ENCODE measurements at places on chromosomes 6 and 20.

DNA sequence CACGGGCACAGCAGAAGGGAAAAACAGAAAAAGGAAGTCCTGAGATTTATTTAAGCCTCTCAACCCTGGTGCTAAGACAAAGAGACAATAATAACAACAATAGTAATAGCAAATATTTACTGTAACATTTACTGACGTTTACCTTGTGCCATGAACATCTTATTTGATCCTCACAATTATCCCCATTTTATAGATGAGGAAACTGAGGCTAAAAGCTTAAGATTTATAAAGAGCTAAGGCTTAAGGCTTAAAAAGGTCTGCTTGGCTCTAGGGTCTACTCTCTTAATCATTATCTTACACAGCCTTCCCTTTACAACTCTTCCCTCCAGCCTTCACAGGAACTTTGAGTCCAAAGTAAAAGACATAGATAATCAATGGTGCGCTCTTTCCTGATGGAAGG, 3.3 kb downstream of the WFDC3 start:
- DNase-seq = no peak

- DNase-seq = no peak
Observed at GRCh38 chr6:13380761-13381160, 52.4 kb upstream of the TBC1D7 start.

DNA sequence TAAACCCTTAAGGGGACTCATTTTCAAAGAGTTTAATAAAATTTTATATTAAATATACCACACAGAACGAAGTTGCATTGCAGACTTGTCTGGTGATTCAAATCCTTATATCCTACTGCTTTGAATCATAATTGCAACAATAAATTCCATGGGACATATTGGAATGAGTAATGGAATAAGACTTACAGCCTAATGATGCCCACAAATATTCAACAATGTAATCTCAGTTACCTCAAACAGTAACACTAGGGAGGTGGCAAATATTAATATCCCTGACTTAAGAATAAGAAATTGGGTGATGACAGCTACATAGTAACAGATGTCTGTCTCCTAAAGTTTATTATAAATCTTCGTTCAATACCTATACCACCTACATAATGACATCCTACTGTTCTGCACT, 52.6 kb downstream of the BMP5 start:
- DNase-seq = peak; percentile 43

- DNase-seq = peak; percentile 89
Observed at GRCh38 chr6:4606821-4607704, 169.1 kb upstream of the CDYL start.

GRCh38 chr20:1595333-1595732, 24.5 kb downstream of the SIRPB1 start:
- no peak for DNase-seq

DNA sequence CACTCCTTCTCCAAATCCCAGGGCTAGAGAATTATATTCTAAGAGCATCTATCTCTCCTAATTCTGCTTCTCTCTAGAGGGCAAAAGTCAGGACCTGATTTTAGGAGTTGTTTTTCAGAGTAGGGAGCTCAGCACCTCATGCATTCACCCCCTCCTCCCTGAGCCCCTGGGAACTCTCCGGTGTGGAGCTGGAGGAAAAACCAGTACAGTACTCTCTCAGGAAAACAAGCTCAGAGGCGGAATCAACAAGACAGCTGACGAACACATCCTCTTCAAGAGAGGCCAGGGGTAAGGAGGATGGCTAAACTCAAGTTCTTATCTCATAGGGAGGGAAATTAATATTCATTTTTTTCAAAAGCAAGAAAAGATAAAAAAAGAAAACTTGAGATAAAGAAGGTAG, 120.1 kb upstream of the CDYL start:
- DNase-seq = no peak

DNA sequence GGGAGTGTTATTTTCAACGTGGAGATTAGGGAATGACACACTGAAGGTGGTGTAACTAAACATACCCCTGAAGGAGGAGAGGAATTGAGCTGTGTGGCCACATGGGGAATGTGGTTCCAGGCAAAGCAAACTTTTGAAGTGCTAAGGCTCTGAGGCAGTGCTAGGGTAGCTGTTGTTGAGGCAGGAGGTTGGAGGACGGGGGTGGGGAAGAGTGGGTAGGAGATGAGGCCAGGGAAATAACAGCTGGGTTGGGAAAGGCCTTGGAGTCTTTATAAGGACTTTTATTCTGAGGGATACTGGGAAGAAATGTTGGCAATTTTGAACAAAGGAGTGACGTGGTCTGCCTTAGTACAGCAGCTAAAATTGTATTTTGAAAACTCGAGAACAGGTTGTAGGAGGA, 13.0 kb downstream of the RPRD1B start:
- no peak for DNase-seq

DNA sequence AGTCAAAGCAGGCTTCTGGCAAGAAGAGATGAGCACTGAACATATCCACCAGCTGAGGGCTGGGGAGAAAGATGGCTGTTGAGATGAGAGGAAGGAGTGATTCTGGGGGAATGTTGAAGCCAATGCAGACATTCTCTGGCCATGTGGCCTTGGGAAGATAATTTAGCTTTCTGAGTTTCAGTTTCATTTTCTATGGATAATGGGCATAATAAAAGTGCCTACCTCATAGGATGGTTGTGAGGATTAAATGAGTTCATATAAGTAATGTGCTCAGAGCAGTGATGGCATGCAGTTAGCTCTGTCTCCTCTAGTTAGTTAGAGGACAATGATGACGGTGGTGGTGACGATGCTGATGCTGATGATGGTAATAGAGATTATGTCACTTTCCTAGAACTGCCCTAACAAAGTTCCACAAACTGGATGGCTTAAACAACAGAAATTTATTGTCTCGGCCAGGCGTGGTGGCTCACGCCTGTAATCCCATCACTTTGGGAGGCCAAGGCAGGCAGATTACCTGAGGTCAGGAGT, 18.5 kb upstream of the KCNK5 start:
- DNase-seq = no peak

DNA sequence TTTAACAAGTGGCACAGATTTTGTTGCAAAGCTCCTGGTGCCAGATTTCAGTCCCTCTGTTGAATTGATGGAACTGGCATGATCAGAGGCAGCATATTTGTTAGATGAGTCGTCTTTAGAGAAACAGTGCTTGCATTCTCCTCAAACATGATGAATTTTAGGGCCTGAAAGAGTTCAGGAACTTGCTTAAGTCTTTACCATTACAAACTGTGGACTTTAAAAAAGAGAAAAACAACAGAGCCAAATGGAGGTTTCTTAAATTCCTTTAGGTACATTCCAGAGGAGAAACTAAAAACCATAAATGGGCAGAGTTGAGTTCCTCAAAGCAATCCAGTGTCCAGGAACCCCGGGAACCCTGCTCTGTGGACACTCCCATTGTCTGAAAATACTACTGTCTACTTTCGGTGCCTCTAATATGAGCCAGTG, 2.5 kb downstream of the GTF2H5 start:
- peak; percentile 89 for DNase-seq

GRCh38 chr6:2795956-2796355, 30.8 kb downstream of the WRNIP1 start:
- DNase-seq = no peak

- peak; percentile 32 for DNase-seq
Observed at GRCh38 chr6:3379482-3380060, 77.3 kb downstream of the SLC22A23 start.

- DNase-seq = no peak
Observed at GRCh38 chr20:41119614-41120561, 17.5 kb upstream of the PLCG1 start.

- no peak for DNase-seq
Observed at GRCh38 chr6:169862892-169863525, 111.6 kb downstream of the ERMARD start.

GRCh38 chr6:135018941-135019340, 35.7 kb downstream of the HBS1L start:
- no peak for DNase-seq

- peak; percentile 98 for DNase-seq
Observed at GRCh38 chr6:1396952-1397868, 7.8 kb downstream of the FOXF2 start.

DNA sequence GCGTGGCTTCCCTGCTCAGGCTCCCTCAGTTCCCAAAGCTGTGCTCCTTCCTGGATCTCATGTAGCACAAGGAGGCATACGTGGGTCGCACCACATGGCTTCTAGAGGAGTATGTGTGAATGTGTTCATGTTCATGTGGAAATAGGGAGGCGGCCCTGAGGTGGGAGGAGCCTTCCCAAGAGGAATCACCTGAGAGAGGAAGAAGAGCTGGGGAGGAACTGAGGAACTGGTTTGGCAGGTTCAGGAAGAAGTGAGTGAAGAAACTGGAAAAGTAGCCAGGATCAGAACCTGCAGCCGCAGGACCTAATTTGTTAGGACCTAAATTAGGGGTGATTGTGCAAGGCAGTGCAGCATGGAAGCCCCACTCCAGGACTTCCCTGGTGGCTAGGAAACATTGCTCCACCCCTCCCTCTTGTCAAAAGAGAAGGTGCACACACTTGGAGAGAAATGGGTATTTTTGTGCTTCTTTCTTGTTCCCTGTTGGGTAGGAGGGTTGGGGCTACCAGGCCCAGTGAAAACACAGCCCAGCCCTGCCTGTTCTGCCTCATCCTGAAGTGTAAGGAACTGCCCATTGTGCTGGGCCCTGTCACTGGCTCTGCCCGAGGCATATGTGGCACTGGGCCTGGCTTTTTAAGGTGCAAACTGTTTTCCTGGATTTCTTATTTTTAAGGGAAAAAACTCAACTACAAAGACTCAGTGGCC, 20.7 kb downstream of the SYNJ2 start:
- no peak for DNase-seq

- DNase-seq = no peak
Observed at GRCh38 chr6:30810813-30811339, 66.5 kb upstream of the IER3 start.

DNA sequence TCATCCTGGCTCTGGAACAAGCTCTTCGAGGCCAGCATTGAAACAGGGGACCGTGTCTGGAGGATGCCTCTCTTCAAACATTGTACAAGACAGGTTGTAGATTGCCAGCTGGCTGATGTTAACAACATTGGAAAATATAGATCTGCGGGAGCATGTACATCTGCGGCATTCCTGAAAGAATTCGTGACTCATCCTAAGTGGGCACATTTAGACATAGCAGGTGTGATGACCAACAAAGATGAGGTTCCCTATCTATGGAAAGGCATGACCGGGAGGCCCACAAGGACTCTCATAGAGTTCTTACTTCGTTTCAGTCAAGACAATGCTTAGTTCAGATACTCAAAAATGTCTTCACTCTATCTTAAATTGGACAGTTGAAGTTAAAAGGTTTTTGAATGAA, 3.6 kb upstream of the CDKN1A start:
- DNase-seq = no peak

GRCh38 chr20:47252879-47253307, 103.6 kb downstream of the ZMYND8 start:
- no peak for DNase-seq

GRCh38 chr20:60732322-60732721, 519.7 kb upstream of the CDH4 start:
- DNase-seq = no peak

- DNase-seq = peak; percentile 34
Observed at GRCh38 chr20:14553774-14554534, 216.5 kb upstream of the FLRT3 start.
